ENCODE measurements at places on chromosomes 5 and 9.

DNA sequence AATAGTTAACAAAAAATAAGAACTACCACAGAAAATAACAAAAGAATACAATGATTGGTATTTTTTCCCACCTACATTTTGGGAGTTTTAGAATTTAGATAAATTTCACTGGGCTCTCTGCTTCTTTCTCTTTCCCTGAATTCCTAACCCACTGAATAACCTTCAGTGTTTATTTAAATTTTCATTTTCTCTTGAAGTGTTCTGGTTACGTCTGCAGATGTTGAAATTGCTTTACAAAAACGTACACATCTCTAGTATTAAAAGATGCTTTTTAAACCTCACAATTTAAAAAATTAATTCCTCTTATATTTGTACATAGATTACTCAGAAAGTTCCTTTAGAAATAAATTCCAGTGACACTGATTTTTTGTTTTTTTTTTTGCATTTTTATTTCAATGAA is 158.7 kb upstream of the TUT7 start:
- DNase-seq = no peak

DNA sequence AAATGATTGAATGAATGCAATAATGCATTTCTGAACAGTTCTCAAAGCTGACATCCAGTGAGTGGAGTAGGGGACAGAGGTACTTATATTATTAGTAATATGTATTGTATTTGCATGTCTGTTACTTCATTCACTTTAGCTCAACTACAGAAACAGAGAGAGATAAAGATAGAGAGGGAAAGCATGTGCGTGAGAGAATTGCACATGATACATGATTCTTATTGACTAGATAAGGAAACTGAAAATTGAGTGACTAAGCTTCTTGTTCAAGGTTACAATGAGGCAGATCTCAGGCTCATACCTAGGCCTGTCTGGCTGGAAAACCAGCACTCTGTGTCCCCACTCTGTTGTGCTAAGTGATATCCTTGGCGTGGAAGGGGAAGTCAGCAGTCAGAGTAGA is 337.7 kb upstream of the KLF4 start:
- no peak for DNase-seq

DNA sequence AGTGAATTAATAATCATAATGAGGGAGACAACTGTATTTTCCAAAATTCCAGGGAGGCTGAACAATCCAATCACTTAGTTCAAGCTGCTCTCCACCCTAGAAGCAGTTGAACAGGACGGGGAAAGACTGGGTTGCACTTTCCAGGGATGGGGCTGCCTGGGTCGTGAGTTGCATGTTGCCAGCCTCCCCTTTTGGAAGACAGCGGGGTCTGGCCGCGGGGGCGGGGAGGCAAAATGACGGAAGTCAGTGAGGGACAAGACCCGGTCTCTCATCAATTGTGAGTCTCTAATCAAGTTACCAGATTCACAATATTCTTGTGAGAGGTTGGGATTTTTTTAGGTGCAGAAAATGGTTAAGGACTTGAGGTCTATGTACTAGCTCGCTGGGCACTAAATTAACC is 484.1 kb downstream of the ZSWIM6 start:
- no peak for DNase-seq

GRCh38 chr9:126819482-126819881 is 14.6 kb downstream of the ZBTB43 start:
- no peak for DNase-seq

GRCh38 chr5:96242571-96242970 is 190.5 kb downstream of the PCSK1 start:
- no peak for DNase-seq

DNA sequence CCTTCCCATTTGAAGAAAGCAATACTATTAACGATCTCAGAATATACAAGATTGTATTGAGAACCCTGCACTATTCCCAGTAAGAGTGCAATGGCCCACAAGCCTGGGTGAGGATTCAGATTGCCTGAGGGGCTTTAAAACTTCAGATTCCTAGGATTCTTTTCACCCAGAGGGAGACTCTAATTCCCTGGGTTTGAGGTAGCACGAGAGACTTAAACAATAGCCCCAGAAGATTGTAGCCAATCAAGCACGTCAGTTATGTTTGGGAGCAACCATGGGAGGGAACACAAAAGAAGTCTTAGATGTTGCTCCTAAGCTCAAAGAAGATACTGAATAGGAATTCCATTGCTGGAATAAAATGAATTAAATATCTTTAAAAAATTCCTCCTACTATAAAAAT is 17.9 kb downstream of the MRPS27 start:
- no peak for DNase-seq

GRCh38 chr5:78811121-78811817 is 162.7 kb upstream of the LHFPL2 start:
- DNase-seq = no peak

DNA sequence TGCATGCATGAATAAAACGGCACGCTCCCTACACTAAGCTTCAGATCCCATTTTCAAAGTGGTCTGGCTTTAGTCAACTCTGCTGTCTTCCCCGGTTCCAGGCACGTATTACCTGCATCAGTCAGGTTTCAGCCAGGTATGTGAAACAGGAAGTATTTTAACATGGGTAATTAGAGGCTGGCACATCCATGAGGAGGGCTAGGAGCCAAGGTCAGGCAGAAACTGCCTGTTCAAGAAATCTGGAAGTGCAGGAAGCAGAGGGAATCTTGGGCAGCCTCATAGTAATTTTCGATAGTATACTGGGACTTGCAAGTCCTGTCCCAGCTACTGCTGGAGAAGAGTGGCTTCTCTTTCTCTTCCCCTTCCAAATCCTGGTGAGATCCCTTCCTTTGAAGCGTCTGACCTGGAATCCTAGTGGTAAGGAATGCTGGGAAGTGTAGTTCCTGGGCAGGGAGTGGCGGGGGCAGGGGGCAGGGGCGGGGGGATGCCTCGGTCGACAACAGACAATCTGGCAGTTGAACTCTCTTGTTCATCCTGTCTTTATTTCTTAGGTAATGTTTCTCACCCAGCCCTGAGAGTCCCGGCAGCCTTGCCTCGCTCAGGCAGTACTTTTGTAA is 403.1 kb downstream of the TLE4 start:
- no peak for DNase-seq

DNA sequence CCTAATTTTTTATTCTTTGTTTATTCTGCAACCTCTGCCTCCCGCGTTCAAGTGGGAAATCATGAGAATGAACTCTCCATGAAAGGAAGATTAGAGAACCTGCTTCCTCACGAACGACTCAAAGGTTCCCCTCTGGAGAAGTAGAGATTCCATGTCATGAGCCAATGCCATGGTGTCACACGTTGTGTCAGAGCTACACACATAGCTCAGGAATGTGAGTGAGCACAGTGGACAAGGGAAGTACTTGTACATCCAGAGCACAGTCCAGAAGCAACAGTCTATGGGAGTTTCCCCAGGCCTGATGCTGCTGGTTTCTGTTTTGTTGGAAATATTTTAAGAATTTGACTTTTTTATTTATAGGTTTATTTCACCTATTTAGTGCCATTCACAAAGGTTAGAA is 26.8 kb upstream of the PPP2CA start:
- DNase-seq = no peak

- DNase-seq = no peak
These were observed 2.8 kb downstream of the RORB start for GRCh38 chr9:74499770-74500583.

Measured in hematopoietic multipotent progenitor cell treated with erythropoietin and hydrocortisone succinate and interleukin-3 and kit ligand, for 17 days (in vitro differentiated cells).